CD4-positive, CD25-positive, alpha-beta regulatory T cell (primary cell): ENCODE measurements at places on chromosomes 2 and 18. TPM values are rescaled to one million over a fixed set of nuclear protein-coding genes. Genes with fewer than 3 reads are reported as not detected.

- DNase-seq = peak; percentile 53
Observed at GRCh38 chr2:219119422-219120043, 41.1 kb downstream of the NHEJ1 start.

- peak; percentile 54 for DNase-seq
Observed at GRCh38 chr2:134245340-134245984, 8.4 kb upstream of the MGAT5 start.

GRCh38 chr2:8138923-8139667 is 542.8 kb upstream of the ID2 start:
- DNase-seq = no peak

DNA sequence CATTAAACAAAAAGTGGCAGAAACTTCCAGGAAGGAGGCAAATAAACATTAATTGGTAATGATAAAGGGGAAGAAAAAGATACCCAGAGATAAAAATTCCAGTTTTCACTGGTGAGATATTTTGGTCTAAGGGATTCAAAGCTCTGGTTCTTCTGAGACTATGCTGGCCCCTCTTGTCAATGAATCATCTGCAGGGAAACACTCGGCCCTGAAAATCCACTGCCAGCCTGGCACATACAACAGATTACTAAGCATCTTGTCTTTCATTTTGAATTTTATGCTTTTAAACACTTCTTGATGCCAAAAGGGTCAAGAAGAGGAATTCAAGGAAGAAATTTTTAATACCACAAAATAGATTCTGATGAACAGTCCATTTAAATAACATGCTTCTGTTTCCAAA is 1603.8 kb upstream of the ZEB2 start:
- DNase-seq = no peak

GRCh38 chr18:3358310-3358709 is 91.7 kb upstream of the TGIF1 start:
- DNase-seq = no peak

- DNase-seq = no peak
Observed at GRCh38 chr2:28896906-28897305, 2.4 kb downstream of the WDR43 start.

SPATA3 gene
- 0.72 TPM for total RNA-seq

RGPD3 gene
- total RNA-seq = 0.44 TPM

DNA sequence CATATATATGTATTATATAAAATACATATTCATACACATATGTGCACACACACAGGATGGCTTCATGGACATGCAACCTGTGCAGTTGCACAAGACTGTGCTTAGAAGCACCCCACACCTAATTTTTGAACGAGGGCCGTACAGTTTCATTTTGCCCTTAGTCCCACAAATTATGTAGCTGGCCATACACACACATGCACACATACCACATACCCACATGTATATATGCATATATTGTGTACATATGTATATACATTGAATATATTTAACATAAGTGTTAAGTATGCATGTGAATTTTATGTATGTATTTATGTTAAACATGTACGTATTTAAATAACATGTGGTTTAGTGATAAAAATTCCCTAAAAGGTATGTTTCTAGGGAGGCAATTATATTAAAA is 18.3 kb downstream of the GPATCH11 start:
- no peak for DNase-seq

LIPG gene
- not detected for total RNA-seq

DNA sequence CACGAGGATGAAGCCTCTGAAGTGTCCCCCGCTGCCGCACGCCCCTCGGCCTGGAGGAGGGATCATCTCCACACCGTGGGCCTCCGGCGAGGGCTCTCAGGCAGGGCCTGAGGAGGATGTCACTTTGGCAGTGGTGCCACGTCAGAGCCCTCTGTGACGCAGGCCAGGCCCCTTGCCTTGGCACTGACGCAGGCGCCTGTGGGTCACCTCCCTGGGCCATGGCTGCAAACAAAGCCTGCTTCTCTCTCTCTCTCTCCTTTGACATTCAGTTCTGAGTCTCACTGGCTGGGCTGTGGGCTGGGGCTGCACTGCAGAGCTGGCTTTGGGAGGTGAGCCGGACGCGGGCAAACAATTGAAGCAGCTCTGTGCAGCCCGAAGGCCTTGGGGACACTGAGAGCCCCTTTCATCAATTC is 273.7 kb downstream of the TWIST2 start:
- no peak for DNase-seq

DNA sequence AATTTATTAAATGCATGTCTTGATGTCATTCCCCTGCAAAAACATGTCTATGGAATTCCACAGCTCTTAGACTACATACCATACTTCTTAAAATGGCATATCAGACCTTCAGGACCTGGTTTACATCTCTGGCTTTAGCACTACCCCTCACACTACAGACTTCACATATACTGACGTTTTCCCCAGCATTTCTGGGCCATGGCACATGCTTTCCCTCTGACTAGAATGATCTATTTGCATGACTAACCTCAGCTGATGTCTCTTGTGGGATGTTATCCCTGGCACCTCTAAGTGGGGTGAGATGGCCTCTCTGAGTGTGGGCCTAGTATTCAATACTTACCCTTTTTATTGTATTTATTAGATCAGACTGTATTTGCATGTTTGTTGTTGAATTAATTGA is 381.6 kb downstream of the ERBB4 start:
- no peak for DNase-seq

- no peak for DNase-seq
Observed at GRCh38 chr2:155256803-155257202, 558.3 kb downstream of the KCNJ3 start.

DNA sequence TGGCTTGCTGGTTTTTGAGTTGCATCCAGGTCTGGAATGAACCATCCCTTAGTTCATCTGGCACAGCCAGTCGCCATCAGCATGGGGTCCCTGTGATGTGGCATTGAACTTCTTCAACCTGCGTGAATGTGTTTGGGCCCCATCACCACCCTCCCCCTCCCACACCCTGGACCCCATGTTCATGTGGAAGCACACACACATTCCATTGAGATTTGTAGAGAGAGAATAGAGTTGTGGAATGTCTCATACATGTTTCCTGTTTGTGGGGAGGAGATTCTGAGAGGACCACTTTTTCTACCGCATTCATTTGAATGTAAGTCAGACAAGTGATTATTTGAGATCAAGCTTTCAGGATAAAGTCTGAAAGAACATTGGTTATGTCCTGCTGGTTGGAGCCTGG is 117.6 kb upstream of the EML6 start:
- no peak for DNase-seq

- DNase-seq = no peak
Observed at GRCh38 chr2:36027616-36028015, 328.0 kb upstream of the CRIM1 start.

- no peak for DNase-seq
Observed at GRCh38 chr2:95069465-95069864, 44.0 kb downstream of the MAL start.

GRCh38 chr2:74515981-74516633 is 1.9 kb downstream of the TLX2 start:
- DNase-seq = peak; percentile 52

PLGLB2 gene
- total RNA-seq = not detected

GAL3ST2 gene
- total RNA-seq = 1.1 TPM

DNA sequence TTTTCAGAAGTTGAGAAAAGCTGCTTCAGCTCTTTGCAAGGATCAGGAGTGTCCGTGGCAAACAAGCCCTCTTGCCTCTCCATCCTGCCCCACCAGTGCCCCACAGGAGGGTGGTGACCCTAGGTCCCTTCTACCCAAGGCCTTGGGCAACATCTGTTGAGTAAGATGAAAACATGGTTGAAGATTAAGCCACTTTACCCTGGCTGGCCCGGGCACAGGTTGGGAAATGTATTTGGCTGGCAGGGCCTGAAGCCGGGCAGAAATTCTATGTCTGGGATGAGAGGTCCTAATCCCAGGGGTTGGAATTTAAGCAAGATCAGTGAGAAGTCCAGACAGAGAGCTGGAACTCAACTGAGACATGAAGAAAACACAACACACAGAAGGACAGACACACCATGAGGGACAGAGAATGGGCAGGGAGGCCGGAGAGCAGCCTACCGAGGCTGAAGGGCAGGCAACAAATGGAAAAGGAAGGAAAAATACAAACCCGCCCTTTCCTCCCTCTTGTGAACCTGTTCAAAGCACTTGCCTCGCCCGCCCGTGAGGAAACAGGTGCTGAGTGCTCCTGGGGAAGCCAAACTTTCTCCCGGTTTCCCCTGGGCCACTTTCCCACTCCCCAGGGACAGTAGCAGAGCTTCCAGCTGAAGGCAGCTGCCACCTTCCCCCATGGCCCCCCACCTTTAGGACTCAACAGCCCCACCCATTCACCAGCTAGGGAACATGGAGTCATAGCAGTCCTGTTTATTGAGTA is 86.1 kb downstream of the TNS1 start:
- DNase-seq = no peak

DNA sequence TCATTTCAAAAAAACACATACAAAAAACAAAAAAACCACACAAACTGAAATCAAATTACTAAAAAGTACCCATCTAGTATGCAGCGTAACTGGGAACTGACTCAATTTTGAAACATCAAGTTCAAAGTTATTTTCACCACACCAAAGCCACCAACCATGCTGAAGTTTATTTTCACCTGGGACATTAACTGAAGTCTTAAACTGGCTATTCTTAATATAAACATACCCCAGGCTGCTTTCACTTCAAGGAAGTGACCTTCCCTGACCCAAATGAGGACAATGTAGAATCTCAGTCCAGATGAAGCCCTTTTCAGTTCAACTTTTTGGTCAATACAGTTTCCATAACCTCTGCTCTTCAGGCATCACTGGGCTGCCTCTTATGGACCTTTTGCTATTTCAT is 84.6 kb downstream of the PIGN start:
- DNase-seq = no peak

ARHGAP25 gene
- 142 TPM for total RNA-seq

SNORC gene
- 1.3 TPM for total RNA-seq
